Activated effector memory CD4-positive, alpha-beta T cell treated with Interleukin-2 at 50 U/mL for 16 hours (primary cell): ENCODE measurements at places on chromosomes 6 and 20.

GRCh38 chr6:105783333-105783935 is 302.7 kb upstream of the PRDM1 start:
- DNase-seq = no peak

DNA sequence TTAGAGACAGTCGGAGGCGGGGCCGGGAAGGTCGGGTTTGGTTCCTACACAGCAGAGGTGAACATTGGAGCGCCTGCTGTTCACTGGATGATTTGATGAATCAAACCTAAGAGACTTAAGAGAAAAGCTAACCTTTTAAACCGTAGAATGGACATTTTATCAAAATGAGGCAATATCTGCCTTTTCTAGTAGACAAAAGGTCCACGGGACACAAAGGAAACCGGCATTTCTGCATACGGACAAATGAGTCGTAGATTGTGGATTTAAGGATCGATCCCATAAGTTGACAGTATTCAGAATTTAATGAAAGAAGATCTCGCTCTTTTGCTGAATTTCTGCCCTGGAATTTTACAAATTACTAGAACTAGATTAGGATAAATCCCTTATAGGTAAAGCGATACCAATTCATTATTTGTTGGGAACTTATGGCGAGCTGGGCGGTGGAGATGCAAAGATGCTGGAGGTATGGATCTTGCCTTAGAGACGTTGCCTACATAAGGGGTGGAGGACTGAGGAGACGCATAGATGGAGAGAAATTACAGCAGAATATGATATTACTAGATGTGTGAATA is 400 bp downstream of the PAK1IP1 start:
- DNase-seq = no peak

DNA sequence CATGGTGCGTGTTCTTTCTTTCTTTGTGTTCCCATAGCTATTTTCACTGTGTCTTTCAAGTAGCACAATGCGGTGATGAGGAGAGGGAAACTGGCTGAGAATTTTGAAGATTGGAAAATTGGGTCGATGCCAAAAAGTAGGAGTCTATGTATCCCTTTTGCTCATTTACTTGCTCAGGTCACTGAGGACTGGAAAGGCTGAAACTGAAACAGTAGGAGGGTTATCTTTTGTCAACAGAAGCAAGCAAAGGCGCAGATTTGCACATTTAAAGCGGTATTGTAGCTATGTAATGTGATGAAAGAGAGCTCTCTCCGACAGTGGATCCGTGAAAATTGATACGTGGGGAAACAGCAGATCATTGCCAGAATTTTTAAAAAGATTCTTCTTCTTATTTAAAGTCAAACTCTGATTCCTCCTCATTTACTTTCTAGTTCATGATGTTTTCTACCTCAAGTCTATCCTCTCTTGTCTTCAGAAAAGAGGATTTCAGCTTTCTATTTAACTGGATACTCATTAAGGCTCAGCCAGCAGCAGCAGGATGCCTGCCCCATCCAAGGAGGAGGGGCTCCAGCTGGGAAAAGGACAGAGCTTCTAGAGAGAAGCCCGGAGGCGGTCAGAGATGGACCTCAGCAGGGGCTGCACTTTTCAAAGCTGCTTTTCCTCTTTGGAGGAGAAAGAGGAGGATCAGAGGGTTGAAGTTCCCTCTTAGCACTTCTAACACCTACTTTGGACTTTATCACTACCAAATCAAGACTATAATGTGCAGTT is 15.9 kb upstream of the FYN start:
- no peak for DNase-seq

DNA sequence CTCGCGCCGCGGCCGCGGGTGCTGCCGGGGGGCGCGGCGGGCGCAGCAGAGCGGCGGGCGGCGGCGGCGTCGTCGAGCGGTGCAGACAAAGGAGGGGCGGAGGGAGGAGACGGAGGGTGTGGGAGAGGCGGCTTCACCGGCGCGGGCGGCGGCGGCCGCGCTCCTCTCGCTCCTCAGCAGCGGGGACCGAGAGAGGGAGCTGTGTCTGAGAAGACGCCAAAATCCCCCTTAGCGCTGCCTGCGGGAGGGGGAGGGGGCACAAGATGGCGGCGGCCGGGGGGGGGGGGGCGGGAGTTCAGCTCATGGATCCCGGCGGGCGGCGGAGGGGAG is 296 bp downstream of the ADNP start:
- DNase-seq = no peak

DNA sequence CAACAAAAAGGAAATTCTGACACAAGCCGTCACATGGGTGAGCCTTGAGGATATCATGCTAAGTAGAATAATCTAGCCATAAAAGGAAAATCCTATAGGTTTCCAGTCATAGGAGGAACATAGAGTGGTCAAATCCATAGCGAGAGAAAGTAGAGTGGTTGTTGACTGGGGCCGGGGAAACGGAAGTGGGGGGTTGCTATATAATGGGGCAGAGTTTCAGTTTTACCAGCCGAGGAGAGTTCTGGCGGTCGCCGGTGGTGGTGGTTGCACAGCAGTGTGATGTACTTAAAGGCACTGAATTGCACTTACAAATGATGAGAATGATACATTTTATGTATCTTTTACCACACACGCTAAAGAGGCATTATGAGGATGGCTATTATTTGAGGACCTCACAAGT is 4.9 kb downstream of the GPR31 start:
- no peak for DNase-seq

- no peak for DNase-seq
These were observed 149.2 kb downstream of the MOXD1 start for GRCh38 chr6:132252113-132252512.

DNA sequence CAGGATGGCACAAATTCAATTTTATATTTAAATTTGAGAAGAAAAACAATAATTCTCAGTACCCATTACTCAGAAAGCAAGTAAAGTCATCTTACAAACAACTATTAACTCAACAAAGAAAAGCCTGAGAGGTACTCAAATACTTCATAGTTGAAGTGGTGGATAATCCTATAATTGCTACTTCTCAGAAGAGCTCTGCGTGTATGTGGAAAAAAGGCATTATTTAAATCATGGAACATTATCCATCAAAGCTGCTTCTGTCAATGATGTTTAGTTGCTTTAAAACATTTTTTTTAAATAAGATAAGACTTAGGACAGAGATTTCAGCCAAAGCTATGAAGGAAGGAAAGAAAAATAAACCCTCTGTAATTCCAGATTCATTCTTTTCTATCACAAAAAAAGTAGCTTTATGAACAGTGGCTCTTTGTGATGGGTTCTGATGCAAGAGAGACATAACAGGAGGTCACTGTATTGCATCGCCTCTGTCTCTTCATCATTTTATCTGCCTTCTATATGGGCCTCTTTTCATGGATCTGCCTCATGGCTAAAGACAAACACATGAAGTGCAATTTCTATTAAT is 367.9 kb upstream of the SLC35B3 start:
- no peak for DNase-seq

- DNase-seq = no peak
These were observed 19.3 kb upstream of the NEDD9 start for GRCh38 chr6:11251553-11252360.

DNA sequence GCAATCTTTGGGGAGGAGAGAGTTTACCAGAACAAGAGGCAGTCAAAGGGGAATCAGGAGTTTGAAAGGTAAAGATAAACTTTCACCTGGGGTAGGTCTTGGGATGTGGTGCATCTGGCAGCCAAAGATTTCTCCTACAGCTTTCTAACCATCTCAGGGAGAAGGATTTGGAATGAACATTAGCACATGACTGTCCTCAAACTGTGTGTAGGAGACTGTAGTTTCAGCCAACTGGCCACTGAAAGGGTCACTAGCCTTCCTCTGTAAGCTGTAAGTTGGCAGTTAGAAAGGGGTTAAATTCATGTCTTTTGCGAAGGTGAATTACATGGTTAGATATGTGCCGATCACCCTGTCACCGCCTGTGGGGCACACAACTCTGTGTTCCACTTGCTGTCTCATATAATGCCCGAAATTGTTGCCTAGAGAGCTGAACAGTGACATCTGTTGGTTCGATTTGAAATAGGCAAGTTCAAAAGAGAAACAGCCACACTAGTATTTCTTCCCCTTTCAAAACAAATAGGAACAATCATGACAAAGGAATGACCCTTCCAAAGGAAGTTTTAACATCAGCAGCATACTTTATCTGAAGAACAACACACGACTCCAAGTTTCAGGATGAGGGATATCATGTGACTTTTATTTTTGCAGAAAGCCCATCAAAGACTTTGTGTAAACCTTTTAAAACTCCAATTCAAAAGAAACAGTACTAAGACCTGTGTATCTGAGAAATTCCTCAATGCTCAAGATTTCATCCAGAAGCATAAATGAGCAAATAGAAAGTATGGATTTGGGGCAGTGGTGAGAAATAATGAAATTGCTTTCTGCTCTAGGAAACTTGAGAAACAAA is 1.1 kb upstream of the OPN5 start:
- no peak for DNase-seq

DNA sequence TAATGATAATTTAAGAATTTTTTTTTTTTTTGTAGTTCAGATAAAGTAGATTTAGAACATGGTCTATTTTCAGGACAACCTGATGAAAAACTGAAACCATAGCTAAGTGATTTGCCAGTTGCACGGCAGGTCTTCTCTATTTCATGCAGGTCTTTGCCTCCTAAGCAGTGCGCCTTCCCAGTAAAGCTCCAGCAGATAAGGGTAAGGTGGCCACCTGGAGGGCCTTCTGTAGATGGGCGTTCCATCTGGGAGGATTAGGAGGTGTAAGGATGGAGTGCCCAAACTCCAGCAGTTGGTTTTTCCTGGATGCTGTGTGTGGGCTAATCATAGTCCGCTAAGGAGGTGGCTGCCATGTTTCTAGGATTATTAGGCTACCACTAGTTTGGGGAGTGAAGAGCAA is 107.1 kb downstream of the ARID1B start:
- DNase-seq = no peak

GRCh38 chr6:88167352-88167937 is 1.3 kb upstream of the CNR1 start:
- no peak for DNase-seq

- no peak for DNase-seq
These were observed 48.2 kb upstream of the BLCAP start for GRCh38 chr20:37575884-37576283.

GRCh38 chr6:155881826-155882526 is 426.3 kb upstream of the NOX3 start:
- no peak for DNase-seq

- no peak for DNase-seq
These were observed 26.2 kb downstream of the ATXN1 start for GRCh38 chr6:16735014-16735413.

DNA sequence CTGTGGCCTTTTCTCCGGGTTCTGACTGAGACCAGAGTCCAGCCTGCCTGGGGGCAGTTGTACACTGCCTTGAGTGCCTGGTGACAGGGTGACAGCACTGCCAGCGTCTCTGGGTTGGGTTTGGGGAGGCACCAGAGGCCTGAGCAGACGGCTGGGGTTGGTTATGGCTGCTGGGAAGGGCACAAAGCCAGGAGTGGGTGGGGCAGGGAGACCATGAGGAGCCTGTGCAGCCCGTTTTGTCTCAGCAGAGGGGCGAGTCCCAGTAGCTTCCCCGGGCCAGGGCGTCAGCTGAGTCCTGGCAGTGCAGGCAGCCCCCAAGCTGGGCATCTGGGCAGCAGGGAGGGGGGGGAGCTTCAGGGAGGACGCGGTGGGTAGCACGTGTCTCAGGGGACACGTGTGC is 15.3 kb upstream of the SULF2 start:
- no peak for DNase-seq
